Fibroblast of upper back skin (primary cell): ENCODE measurements at places on chromosomes 11 and 22.

DNA sequence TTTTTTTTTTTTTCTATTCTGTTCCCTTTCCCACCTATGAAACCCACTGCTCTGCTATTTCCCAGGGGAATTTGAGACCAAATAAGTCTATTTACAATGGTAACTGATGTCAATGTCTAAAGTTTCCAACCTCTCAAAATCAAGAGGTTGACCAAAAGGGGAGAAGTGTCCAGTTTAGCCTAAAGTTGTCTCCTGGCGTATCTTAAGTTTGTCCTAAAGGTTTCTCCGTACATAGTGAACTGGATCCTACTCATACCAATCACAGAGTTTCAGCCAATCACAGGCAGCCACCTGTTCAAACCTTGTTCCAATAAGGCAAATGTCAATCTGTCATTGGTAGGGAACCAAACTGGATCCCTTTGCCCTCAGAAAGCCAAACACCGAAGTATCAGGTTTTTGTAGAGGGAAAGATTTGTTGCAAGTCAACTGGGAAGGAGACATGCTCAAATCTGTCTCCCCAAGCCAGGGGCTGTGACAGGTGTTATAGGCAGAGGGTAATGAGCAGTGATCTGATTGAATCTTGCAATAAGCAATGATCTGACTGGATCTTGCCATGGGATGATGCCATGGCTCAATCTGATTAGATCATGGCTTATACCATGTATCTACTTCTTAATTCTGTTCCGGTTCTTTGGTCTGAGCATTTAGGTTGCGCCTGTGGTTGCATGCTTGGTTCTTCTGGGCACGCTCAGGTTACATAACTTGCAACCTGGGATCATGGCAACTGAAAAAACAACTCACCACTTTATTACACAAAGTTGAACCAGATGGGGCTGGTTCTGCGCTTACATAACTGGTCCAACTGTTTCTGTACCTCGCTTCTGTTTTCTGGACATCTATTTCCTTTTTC, 1.1 kb upstream of the VPS37C start:
- DNase-seq, result peak; percentile 49

- no peak for DNase-seq
These were observed 19.4 kb upstream of the APLP2 start for GRCh38 chr11:130050257-130050656.

- DNase-seq, result peak; percentile 86
These were observed 17.5 kb upstream of the FIBIN start for GRCh38 chr11:26976389-26976788.

DNA sequence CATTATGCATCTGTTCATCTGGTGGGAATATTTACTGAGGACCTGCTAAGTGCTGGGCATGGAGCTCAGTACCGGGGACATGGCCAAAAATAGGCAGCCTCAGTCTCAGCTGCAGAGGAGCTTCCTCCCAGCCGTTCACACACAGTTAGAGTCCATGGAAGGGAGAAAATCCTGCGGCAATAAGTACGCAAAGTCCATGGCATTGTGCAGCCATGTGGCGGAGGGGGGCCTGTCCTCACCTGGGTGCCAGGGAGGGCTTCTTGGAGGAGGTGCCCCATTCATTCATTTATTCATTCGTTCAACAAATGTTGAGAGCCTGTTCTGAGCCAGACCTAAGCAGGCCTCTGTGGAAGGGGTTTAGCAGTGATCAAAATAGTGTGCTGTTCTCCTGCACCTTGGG, 59.3 kb upstream of the ANO1 start:
- no peak for DNase-seq

- DNase-seq, result no peak
These were observed 228.4 kb downstream of the BLID start for GRCh38 chr11:121887569-121887968.

- no peak for DNase-seq
These were observed 6.2 kb downstream of the LRRC74B start for GRCh38 chr22:21051831-21052400.

DNA sequence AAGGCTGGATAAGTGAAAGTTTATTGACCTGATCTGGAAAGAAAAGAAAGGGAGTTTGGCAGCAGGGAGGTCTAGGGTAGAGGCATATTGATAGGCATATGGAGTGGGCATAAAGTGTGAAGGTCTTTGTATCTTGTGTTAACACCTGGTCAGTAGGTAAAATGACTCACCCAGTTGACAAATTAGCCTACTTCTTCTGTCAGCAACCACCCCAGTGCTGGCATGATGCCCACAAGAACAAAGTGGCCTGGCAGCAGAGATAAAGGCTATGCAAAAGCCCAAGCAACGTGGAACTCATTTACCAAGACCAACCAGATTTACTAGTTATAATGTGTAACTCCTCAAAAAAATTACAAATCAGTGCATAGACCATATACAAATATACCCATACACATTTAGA, 4.9 kb downstream of the OR10A3 start:
- no peak for DNase-seq

DNA sequence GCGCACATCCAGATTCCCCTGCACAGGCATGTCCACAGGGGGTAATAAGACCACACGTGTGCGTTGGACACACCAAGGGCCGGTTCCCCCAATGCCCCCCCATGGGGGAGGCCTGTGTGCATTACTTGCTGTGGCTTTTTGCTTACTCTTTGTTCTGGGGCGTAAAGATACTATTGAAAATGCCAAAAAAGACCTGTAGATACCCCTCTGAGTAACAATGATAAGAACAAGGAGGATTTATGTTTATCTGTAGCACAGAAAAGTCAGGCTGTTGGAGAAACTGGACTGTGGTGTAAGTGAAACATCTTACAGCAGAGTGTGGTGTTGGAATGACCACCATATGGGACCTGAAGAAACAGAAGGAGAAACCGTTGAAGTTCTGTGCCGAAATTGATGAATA, 103.2 kb downstream of the TBC1D22A start:
- no peak for DNase-seq

GRCh38 chr22:41940832-41941765, 5.9 kb downstream of the CENPM start:
- peak; percentile 80 for DNase-seq

GRCh38 chr11:35009944-35010342, 93.5 kb downstream of the PDHX start:
- DNase-seq, result no peak

DNA sequence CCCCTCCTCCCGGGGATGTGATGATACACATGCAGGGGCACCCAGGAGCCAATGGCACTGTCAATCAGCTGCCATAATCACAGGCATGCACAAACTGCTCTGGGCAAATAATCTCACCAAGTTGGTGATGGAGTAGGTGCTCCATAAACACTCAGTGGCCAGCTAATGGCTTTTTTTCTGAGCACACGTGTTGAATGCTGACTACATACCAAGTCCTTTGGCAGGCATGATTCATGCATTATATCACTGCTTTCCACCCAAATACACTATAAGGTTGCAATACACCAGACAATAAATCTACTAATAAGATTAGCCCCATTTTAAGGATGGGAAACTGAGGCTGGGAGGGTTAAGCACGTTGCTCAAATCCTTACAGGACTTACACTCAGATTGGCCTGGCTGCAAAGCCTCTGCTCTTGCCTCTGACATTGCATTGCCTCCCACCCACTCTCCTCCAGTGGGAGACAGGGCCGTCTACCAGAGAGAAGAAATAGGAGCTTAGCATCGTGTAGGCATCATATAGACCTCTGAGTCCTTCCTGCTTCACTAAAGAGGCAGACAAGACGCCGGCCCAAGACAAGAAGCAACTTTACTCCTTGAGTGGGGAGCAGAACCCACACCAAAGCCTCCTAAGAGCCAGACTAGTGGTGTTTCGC, 32.7 kb upstream of the ACCSL start:
- DNase-seq, result peak; percentile 76

DNA sequence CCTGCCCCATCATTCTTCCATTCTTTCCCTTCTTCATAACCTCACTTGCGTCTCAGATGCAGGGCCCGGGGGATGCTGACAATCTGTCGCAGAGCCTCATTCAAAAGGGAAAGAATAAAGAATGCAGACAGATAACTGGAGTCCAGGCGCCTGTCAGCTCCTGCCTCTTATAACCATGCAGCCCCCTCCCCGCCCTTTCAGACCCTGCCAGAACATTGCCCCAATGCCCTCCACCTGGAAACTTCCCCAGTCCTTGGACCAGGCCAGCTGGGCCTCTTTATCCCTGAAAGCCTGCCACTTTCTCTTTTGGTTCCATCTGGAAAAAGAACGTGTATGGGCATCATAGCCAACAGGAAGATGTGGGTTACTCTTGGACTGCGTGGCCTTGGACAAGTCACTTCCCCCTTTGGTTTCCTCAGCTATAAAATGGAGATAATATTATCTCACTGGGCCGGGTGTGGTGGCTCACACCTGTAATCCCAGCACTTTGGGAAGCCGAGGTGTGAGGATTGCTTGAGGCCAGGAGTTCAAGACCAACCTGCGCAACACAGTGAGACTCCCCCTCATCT, 2.1 kb upstream of the TCF20 start:
- no peak for DNase-seq

- DNase-seq, result no peak
These were observed 201.5 kb downstream of the TRIM29 start for GRCh38 chr11:119936426-119936825.

DNA sequence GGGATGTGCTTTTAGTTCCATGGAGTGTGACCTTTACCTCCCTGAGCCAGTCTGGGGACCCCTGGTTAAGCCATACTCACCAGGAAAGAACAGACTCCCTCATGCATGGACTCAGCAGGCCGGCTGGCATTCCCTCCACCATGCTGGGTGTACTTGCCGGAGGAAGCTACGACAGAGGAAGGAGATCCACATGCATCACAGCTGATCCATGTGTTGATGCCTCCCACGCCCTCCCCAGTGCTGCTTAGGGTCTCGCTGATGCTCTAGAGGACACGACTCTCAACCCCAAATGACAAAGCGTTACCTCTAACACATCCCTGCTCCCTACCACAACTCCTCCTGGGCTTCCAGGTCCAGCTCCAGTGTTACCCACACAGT, 39.8 kb downstream of the GAB4 start:
- no peak for DNase-seq

- DNase-seq, result peak; percentile 7
These were observed 54.0 kb upstream of the CCDC188 start for GRCh38 chr22:20204806-20205205.

DNA sequence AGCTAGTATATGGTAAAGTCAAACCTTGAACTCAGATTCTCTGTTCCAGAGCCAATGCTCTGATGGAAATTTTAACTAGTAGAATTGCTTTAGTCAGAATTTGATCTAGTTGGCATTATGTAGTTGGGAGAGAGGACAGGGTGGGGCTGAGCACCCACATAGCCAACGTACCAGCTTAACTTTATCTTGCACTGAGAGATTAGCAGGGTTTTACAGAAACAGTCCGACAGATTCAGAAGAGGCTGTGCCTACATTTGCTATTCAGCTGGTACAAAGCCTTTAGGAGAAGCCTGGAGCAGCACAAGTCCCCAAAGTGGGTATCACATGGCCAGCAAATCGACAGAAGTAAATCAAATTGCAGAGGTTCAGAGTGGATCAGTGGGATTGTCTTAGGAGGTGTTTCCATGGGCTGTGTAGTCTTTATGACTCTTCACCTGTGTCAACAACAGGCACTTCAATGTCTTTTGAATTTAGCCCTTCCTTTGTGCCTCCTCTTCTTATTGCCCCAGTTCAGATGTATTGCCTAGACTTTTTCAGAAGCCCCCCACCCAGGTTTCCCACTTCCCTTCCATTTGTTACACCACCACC, 7.3 kb upstream of the CSRP3 start:
- no peak for DNase-seq

- DNase-seq, result no peak
These were observed 42.6 kb upstream of the TUB start for GRCh38 chr11:8038393-8038792.

- DNase-seq, result peak; percentile 67
These were observed at the start of gene BRD1 for GRCh38 chr22:49827853-49828598. Gene BRD1 (minus strand): TSS chr22:49827873. CDS start chr22:49824317, 3,556 bp downstream.

DNA sequence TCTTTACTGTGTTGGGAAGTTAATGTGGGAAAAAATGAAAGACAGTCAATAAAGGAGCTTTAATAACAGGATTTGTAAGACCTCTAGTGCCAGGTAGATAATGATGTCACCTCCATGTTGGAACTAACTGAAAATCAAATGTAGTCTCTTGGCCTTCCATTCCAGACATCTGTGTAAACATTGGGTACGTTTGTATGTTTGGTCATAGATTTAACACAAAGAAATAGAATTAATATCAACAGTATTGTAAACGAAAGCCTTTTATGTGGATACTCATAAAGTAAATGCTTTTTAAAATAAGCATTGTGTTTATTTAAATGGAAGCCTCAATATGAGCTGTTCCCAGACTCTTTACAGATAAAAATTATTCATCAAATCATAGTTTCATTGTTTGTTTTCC, 605.7 kb downstream of the METTL15 start:
- no peak for DNase-seq

DNA sequence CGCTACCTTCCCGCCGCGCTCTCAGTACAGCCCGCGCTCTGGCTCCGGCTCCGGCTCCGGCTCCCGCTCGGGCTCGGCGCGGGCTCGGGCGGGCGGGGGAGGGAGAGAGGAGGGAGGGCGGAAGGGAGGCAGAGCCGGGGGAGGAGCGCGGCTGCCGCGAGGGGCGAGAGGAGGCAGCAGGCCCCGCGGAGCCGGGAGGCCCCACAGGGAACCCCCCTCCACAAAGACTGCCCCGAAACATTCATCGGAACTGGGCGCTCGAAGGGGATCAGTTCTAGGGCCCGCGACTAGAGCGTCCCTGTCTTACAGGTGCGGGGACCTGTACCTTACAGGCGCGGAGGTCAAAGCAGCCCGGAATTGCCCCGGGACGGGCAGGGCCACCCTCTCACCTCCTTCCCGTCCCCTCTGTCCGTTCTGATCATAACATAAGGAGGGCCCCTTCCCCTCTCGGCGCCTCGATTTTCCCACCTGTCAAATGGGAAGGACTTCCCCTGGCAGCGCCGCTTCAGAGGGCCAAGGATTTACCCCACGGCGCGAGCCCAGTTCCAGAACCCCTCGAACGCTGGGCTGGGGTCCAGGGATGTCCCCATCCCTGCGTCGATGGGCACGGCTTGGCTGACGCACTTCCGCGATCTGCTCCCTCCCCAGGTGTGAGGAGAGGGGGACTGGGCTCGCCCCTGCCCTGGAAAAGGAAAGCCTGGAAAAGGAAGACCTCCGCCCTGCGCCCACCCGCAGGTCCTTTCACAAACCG, at the start of gene SHISA8:
Gene SHISA8 (minus strand): TSS at position 40 of the 751 bp plus-strand sequence. CDS start 407 bp downstream, outside the sequence.
- peak; percentile 17 for DNase-seq

- no peak for DNase-seq
These were observed 74.0 kb upstream of the MYOD1 start for GRCh38 chr11:17645190-17645970.

- DNase-seq, result no peak
These were observed 44.7 kb downstream of the CACNG2 start for GRCh38 chr22:36658900-36659299.

GRCh38 chr11:121476379-121477032, 23.7 kb upstream of the SORL1-AS1 start:
- no peak for DNase-seq

DNA sequence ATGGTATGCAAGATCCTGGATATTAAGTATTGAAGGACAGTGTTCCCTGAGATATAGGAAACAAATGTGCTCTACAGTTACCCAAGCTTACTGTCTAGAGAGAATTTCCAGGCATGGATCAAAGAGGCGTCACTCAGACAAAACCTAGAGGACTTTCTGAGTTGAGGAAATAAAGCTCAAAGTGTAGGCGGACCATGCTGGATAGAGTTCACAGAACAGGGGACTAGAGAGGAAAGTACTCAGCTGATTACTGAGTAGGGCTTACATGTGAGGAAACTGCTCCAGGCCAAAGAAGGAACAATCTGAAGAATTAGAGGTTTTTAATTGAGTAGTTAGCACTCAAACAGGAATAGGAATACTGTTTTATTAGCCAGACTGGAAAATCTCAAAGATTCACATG, 193.3 kb downstream of the TMEM135 start:
- no peak for DNase-seq
